ENCODE measurements at places on chromosomes 12 and 14. TPM values are rescaled to one million over a fixed set of nuclear protein-coding genes. Genes with fewer than 3 reads are reported as not detected.

Gene KCNC2
- under 0.01 TPM for total RNA-seq

Gene TBC1D30
- total RNA-seq: 0.36 TPM

Gene TAS2R50
- total RNA-seq: 1.8 TPM

Gene HDAC7
- total RNA-seq: 59.1 TPM

Gene RNASE3
- not detected for total RNA-seq

Gene MGST1
- 92.4 TPM for total RNA-seq

Gene SELPLG
- total RNA-seq: 6.7 TPM

Gene HAL
- 0.14 TPM for total RNA-seq

Gene C3AR1
- 10.0 TPM for total RNA-seq

Gene SIVA1
- total RNA-seq: 362 TPM

Gene ASB2
- total RNA-seq: 124 TPM

Gene SP1
- 61.8 TPM for total RNA-seq

Gene FAM181A
- total RNA-seq: not detected

Gene TMTC2
- 61.2 TPM for total RNA-seq

Gene CLECL1
- total RNA-seq: not detected

Gene PTGER2
- 2.5 TPM for total RNA-seq

Gene RPAP3
- total RNA-seq: 22.5 TPM

Gene RAPGEF3
- 36.8 TPM for total RNA-seq

Gene CPNE6
- total RNA-seq: 1.8 TPM

Gene PRIMA1
- 21.9 TPM for total RNA-seq

Gene B4GALNT3
- under 0.01 TPM for total RNA-seq

Data from sigmoid colon (tissue), 7 donors.